ENCODE measurements at places on chromosomes 3 and 15.

DNA sequence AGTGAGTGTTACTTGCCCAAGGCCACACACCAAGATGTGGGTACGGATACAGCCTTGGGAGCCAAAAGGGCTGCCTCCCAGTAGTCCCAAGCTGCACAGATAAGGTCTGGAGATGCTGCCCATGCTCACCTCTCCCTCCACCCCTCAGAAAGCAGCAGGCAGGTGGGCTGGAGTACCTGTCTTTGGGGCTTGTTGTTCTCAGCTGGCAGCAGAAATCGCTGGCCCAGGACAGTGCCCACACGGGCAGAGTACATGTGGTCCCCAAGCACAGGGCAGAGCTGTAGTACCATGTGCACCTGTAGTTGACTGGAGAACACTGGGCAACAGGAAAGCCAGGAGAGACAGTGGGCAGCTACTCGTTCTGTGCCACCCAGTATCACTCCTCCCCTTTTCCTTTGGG lies 5.0 kb downstream of the RPUSD3 start:
- DNase-seq = no peak

DNA sequence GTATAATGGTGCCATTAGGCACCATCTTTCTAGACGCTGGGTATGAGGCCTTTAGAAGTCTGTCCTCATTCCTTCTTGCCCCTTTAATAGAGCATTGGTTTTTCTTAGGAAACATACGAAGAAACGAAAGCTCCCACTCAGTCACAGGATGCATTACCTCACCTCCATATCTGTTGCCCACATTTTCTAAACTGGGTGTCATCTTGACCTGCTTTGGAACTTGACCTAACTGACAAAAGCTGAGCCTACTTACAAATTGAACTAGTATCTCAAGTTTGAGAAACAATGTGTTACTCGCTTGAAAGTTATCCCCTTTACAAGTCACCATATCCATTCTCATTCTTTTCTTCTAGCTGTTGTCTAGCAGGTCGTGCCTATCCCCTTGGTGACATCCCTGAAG lies 102.7 kb downstream of the VPS8 start:
- no peak for DNase-seq

GRCh38 chr3:192812743-192813383 lies 85.5 kb upstream of the FGF12 start:
- DNase-seq = peak; percentile 78

DNA sequence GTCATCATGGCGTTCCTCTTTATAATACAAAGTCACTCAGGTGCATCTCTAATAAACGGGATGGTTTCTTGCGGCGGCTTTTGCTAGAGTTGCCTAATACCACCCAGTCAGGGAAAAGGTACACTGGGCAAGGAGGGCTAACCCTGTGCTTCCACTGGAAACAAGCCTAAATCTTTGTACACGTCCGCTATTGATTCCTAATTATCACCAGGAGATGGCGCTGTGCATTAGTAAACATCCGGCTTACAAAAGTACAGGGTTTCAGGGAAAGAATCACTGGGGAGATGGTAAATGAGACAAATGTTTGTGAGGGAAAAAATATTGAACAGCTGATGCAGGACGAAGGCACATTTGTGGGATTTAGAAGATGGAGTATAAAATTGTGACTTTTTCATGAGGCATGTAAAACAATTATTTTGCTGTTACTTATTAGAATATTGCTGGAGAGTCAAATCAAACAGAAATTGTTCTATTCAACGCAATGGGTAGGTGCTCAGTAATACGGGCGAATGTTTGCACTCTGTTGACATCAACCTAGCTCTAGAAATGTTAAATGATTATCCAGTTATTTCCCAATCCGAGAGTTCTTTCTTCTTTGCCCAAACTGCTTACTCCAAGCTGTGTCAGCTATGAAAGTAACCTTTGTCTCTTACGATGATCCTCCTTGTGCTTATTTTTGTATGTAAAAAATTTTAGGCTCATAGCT lies 50.6 kb downstream of the GMNC start:
- peak; percentile 66 for DNase-seq

- DNase-seq = no peak
Observed at GRCh38 chr3:152339881-152340505, 71.3 kb downstream of the MBNL1 start.

- DNase-seq = peak; percentile 79
Observed at GRCh38 chr15:71048913-71049675, 66.2 kb upstream of the THSD4 start.

DNA sequence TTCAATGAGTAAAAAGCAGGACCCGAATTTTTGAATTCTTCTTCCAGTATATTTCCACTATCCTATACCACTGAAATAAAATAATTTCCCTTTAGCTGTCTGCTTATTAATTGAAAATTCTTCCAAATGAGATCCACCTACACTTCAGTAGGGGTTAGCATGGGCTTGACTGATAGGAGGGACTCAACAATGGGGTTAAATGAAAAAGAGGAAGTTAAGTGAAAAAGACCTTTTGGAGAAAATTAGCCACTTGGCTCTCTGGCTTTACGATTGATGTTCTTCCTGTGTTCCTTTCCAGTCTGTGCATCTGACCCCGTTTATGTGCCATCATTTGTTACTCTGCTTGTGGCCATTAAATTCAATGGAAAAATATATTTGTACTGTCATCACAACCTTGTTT lies 54.0 kb upstream of the GCNT3 start:
- no peak for DNase-seq

GRCh38 chr3:135034291-135034768 lies 239.3 kb downstream of the EPHB1 start:
- no peak for DNase-seq

- peak; percentile 44 for DNase-seq
Observed at GRCh38 chr15:62874959-62875625, 167.5 kb upstream of the TPM1 start.

DNA sequence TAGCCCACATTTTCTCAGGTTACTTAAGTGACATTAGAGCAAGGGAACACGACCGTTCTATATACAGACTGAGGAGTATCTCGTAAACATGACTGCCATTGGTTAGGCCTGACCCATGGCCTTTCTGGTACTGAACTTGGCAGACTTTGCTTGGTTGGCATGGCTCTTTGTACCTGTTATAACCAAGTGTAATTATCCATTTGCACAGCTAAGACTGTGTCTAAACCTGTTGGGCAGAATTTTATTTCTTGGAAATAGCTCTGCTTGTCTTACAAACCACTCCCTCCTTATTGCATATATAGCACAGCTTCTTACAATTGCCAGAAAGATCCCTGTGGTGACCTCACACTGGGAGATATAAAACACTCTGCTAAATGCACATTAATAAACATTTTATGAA lies 106.9 kb downstream of the P2RY1 start:
- DNase-seq = no peak

GRCh38 chr15:33729653-33730052 lies 238.6 kb upstream of the CHRM5 start:
- peak; percentile 13 for DNase-seq

DNA sequence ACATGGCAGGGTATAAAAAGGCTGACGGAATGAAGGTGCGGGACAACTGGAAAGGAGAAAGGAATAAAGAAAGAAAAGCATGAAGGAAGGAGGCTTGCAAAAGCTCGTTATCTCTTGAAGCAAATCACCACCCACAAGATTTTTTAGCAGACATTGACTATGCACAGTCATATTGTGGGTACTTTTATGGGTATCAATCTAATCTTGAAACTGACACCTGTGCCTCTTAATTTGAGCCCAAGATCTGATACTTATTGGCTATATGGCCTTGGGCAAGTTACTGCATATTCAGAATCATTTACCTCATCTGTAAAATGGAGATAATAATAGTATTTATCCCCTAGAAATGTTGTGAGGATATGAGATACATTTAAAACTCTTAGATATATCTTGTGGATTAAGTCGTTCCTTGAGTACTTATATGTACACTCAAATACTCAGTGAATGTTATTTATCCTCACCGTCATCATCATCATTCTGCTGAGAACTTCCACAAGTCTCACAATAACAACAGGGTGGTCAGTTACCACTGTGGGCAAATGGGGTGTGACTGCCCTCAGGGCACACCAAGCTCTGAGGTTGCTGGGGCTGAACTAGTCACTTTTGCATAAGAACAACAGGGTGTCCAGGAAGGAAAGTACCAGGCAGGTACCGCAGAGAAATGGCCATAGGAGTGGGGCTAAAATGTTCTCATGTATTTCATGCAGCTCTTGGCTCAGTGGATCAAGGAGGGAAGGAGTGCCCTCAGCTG lies 266.1 kb downstream of the SLC9A9 start:
- no peak for DNase-seq

DNA sequence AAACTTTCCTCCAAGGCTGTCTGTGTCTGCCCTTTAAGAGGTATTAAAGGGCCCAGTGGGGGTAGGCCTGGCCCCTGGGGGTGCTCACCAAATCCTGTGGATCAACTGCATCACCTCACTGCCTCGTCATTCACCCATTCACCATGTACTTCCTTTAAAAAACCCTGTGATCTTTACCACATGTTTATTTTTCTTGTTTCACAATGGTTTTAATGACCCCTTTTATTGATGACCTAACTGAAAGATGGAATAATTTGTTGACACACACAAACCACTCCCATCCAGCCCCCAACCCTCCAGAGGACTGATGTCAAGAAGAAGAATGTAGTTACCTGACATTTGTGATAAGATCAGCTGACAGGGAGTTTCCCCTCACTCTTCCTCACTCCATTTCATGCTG lies 40.8 kb downstream of the KCNAB1 start:
- DNase-seq = no peak
